ENCODE measurements at places on chromosomes 12 and 14. TPM values are rescaled to one million over a fixed set of nuclear protein-coding genes. Genes with fewer than 3 reads are reported as not detected.
A peak's percentile ranks its signal among the peaks of the same experiment; 100 is the strongest.

CMKLR1 gene
- not detected for total RNA-seq

- H3K27ac ChIP-seq, result no peak overlapping the region
- peaks cover 18% of the 10 kb centered on the region for H3K4me1 ChIP-seq
- no peak for DNase-seq
- peaks cover 10% of the 10 kb centered on the region for H3K36me3 ChIP-seq
- H3K4me3 ChIP-seq, result no peak overlapping the region
Measured at GRCh38 chr12:58302487-58303011, 361.2 kb downstream of the ATP23 start.

GRCh38 chr12:48807981-48808380 lies 10.3 kb upstream of the CACNB3 start:
- peaks cover 28% of the 10 kb centered on the region for H3K4me1 ChIP-seq
- no peak overlapping the region for H3K4me3 ChIP-seq
- H3K27ac ChIP-seq, result no peak overlapping the region
- no peaks in the 10 kb centered on the region for H3K36me3 ChIP-seq
- H3K27me3 ChIP-seq, result no peaks in the 10 kb centered on the region

DNA sequence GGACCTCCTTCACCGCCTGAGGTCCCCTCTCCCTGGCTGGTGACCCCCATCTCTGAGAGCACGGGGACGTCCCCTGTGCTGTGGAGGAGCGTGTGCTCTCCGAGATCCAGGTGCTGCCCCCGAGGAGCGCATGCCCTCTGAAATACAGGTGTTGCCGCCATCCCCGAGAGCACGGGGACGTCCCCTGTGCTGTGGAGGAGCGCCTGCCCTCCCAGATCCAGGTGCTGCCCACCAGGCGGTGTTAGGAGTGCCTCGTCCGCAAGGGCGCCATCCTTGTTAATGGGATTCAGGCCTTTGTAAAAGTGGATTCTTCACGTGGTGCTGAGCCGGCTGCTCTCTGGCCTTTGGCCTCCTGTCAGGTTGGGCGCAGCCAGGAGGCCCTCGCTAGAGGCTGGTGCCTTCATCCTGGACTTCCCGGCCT lies 10.1 kb downstream of the NOC4L start:
- no peaks in the 10 kb centered on the region for H3K27me3 ChIP-seq
- no peak overlapping the region for H3K27ac ChIP-seq
- H3K36me3 ChIP-seq, result no peaks in the 10 kb centered on the region
- H3K4me3 ChIP-seq, result no peak overlapping the region

- H3K27ac ChIP-seq, result no peak overlapping the region
- no peaks in the 10 kb centered on the region for H3K36me3 ChIP-seq
- no peak for DNase-seq
- H3K27me3 ChIP-seq, result no peaks in the 10 kb centered on the region
Measured at GRCh38 chr14:98498019-98498885, 773.7 kb downstream of the BCL11B start.

- H3K27ac ChIP-seq, result no peak overlapping the region
- peaks cover 8% of the 10 kb centered on the region for H3K27me3 ChIP-seq
- no peak overlapping the region for H3K4me3 ChIP-seq
- H3K4me1 ChIP-seq, result no peaks in the 10 kb centered on the region
- no peaks in the 10 kb centered on the region for H3K36me3 ChIP-seq
Measured at GRCh38 chr14:36755756-36756155, 94.1 kb downstream of the PAX9 start.

GRCh38 chr12:30926243-30927221 lies at the start of gene TSPAN11:
TSPAN11 (plus strand) TSS chr12:30926748; CDS start chr12:30953992, 27,244 bp downstream.
- H3K4me3 ChIP-seq, result peak within 1 kb of the TSS; percentile 37
- no peaks in the 10 kb centered on the region for H3K4me1 ChIP-seq
- no peak for DNase-seq
- no peak within 1 kb of the TSS for H3K27ac ChIP-seq
- no peaks in the 10 kb centered on the region for H3K36me3 ChIP-seq
- peaks cover 31% of the 10 kb centered on the region for H3K27me3 ChIP-seq

All from HFFc6 (cell line).